ENCODE measurements at places on chromosomes 4 and X.

DNA sequence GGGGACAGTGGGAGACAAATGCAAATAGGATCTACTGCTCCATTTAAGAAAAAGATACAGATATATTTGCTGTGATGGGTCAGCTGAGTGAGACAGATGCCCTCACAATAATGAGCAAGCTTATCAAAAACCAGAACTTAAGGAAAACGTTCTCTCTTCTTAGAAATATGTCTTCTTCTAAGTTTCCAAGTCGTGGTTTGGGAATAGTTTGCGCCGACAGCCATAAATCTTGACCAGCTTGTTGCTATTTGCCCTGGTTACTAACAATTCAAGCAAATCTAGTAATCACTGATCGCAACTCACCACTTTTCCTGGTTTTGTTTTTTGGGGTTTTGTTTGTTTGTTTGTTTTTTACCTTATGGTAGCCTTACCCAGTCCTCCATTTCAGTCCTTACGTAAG is 67.6 kb upstream of the GUCY1A1 start:
- DNase-seq: no peak

GRCh38 chr4:59608466-59608865 is 1591.7 kb upstream of the ADGRL3 start:
- no peak for DNase-seq

GRCh38 chrX:74421036-74421739 is at the start of gene SLC16A2:
Gene SLC16A2, plus strand, starts transcription at chrX:74421493. Its CDS starts 145 bp downstream, at chrX:74421638.
- DNase-seq: no peak

GRCh38 chr4:176879380-176880116 is 86.8 kb upstream of the VEGFC start:
- DNase-seq: no peak

DNA sequence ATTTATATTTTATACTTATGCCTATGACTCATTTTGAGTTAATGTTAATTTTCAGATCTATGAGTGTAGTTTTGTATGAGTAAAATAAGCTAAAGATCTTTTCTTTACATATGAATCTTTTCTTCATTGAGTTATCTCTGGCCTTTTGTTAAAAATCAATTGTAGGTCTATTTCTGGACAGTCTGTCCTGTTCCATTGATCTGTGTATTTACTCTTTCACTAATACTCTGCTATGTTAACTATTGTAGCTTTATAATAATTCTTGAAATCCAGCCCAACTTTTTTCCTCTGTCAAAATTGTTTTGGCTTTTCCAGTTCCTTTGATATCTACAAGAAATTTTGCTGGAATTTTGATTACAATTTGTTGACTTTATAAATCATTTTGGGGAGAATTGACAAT is 177.0 kb downstream of the RBM46 start:
- no peak for DNase-seq

DNA sequence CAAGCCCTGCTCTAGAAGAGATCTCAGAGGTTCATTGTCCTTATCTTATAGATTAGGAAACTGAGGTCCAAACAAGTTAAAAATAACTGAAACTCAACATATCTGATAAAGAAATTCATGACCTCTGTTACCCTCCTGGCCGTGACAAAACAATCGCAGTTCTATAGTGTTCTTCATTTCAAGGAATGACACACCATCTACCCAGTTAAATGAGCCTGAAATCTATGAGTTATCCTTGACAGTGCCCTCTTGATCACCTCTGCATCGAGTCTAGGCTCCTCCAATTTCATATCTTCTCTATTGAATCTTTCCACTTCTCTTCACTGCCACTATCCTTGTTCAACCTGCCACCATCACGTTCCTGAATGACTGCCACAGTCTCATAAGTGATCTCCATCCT is 325.3 kb upstream of the TEX13C start:
- no peak for DNase-seq

DNA sequence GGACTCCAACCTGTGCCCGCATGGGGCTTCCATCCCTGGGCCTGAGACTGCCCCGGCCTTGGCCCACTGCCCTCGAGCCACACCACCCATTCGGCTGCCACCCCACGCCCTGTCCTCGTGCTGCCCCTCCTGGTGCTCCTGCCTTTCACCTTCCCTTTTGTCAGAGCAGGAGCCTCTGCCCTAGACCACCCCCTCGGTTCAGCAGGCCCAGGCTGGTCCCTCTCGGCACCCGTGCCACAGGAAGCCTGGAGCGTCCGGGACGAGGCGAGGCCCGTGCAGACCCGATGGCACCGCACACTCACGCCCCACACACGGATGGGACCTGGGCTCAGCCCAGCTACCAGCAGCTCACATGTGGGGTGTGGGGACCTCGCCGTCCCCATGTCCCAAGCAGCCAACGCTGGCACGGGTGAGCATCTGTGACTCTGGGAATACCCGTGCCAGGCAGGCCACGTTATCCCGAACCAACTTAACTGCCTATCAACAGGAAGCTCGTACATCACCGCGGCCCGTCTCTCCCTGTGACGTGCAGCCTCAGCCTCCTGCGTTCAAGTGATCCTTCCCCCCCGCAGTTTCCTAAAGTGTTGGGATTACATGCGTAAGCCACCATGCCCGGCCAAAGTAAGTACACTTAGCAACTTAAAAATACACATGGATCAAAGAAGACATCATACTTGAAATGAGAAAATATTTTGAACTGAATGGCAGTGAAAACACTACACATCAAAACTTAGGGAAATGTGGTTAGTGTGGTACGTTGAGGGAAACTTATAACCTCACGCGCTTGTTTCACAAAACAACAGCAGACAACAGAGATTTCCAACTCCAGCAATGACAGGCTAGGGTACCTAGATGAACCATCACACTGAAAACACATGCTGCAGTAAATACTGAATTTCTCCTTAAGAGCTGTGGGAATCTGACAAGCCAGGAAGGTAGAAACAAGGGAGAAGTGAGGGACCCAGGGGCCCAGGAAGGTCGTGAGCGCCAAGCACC is 29.0 kb downstream of the LRPAP1 start:
- DNase-seq: no peak

GRCh38 chrX:116872931-116873330 is 410.2 kb upstream of the CT83 start:
- DNase-seq: no peak

DNA sequence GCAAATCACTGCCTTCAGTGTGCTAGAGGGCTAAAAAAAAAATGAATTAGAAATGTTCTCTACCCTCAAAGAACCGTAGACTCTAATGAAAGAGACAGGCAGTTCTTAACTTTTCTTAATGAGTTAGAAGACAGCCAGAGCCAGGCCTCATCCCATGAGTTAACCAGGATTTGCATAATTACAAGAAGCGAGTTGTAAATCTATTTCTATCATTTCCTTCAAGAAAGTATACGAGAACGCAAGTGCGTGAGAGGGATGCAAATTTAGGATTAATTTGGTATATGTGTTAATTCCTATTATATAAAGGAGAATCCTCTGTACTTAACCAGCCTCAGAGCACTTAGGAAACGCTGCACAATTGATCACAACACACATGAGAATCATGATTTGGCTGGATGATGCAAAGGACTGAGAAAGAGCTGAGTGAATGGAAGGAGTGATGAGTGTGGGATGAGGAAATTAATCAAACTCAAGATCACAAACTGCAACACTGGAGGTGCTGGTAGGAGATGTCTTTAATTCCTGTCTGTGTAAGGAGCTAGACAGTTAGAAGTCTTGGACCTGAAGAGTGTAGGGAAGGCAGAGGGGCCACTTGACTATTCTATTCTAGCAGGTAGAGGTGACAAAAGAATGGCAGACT is 157.2 kb downstream of the ATP10D start:
- DNase-seq: no peak

DNA sequence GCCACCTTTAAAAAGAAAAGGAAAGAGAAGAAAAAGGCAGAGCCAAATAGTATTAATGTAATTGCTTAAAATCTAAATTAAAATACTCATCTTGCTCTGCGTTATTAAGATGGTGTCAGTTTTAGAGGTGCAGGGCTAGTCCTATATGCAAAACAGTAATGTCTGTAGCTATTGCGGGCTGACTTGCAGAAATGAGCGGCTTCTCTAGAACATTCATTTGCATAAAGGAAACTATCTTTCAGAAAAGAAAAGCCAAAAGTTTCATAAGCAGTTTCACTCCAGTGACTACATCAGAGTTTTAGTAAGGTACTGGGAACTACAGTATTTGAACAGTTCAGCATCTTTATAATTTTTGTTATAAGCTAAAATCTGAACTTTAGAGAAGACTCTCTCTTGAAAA is 6.0 kb downstream of the SMAD1 start:
- DNase-seq: no peak

- no peak for DNase-seq
Observed at GRCh38 chr4:32572366-32572765, 1852.2 kb downstream of the PCDH7 start.

GRCh38 chrX:9873952-9874351 is 87.7 kb downstream of the SHROOM2 start:
- no peak for DNase-seq

- DNase-seq: no peak
Observed at GRCh38 chrX:101958139-101958538, 26.3 kb upstream of the ZMAT1 start.

- DNase-seq: no peak
Observed at GRCh38 chr4:40789031-40789430, 39.3 kb downstream of the NSUN7 start.

GRCh38 chr4:75542824-75543223 is 13.0 kb upstream of the ODAPH start:
- DNase-seq: no peak

GRCh38 chr4:139319571-139319970 is 17.3 kb upstream of the NDUFC1 start:
- DNase-seq: no peak

- no peak for DNase-seq
Observed at GRCh38 chrX:148620023-148620422, 119.6 kb downstream of the AFF2 start.

GRCh38 chrX:24347881-24348280 is 12.6 kb upstream of the SUPT20HL1 start:
- no peak for DNase-seq

GRCh38 chrX:107561468-107562215 is 66.7 kb upstream of the PRPS1 start:
- DNase-seq: no peak

GRCh38 chr4:34412911-34413310 is 1831.4 kb downstream of the ARAP2 start:
- no peak for DNase-seq

- no peak for DNase-seq
Observed at GRCh38 chr4:78244705-78245485, 187.8 kb downstream of the FRAS1 start.

DNA sequence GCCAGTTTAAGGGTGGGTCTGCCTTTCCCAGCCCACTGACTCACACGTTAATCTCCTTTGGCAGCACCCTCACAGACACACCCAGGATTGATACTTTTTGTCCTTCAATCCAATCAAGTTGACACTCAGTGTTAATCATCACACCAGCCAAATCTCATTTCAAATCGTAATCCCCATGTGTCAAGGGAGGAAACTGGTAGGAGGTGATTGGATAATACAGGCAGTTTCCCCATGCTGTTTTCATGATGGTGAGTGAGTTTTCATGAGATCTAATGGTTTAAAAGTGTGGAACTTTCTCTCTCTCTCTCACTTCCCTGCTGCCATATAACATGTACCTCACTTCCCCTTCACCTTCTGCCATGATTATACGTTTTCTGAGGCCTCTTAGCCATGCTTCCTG is 647.2 kb upstream of the FRG1 start:
- no peak for DNase-seq

DNA sequence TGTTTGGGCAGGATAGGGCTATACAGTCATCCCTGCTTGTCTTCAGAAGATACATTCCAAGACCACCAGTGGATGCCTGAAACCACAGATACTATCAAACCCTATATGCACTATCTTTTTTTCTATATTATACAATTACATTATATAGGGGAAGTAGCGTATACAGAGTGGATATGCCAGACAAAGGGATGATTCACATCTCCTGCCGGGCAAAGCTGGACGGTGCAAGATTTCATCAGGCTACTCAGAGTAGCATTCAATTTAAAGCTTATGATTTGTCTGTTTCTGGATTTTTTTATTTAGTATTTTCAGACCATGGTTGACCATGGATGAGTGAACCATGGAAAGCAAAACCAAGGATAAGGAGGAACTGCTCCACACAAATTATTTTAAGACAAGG is 7.0 kb upstream of the AMTN start:
- DNase-seq: no peak

DNA sequence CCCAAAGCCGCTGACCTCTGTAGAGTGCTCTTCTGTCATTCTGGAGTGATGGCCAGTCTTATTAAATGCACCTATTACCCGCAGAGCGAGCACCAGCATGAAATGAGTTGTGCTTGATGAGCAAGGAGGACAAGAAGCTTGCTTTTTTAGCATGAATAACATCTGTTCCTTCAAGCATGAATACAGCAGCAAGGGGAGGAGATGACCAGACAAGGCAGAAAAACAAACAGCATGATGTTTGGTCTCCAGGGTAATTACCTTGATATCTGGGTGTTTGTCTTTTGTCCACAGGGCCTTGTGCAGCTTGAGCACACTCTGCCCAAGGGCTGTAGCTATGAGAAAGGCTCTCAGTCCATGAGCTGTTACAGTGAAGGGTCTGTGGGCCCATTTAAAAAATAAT is 324.8 kb upstream of the DDX53 start:
- no peak for DNase-seq

GRCh38 chr4:132934911-132935310 is 214.2 kb upstream of the PCDH10 start:
- DNase-seq: no peak

GRCh38 chr4:151197247-151197646 is 79.7 kb upstream of the PRSS48 start:
- DNase-seq: no peak

- DNase-seq: no peak
Observed at GRCh38 chrX:84248226-84248625, 60.2 kb upstream of the RPS6KA6 start.

GRCh38 chr4:145904413-145905177 is 34.0 kb downstream of the ZNF827 start:
- DNase-seq: no peak

DNA sequence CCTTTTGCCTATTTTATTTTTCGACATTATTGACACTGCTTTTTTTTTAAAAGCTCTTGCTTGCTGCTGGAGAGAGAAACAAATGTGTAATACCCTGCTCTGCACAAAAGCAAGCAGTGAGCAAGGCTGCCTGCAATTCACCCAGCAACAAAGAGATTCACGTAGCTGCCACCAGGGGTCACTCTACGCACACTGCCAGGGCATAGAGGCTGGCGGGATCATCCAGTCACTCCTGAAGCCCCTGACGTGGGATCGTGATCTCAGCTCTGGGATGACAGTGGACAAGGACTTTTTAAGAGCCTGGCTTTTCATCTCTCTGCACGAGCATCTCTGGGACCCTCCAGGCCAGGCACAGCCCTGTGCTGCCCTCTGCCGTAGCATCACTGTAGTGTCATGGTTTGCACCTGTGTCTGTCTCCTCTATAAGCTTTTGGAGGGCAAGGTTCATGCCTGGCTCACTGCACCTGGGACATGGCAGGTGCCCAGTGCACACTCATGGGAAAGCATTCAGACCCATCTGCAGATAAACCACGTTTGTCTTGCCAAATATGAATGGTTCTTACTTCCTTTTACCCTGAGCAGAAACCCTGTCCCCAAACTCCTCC is 19.8 kb downstream of the C4orf50 start:
- peak; percentile 82 for DNase-seq

All from HuH-7.5 (cell line).